ENCODE measurements at places on chromosomes 11 and 22.

DNA sequence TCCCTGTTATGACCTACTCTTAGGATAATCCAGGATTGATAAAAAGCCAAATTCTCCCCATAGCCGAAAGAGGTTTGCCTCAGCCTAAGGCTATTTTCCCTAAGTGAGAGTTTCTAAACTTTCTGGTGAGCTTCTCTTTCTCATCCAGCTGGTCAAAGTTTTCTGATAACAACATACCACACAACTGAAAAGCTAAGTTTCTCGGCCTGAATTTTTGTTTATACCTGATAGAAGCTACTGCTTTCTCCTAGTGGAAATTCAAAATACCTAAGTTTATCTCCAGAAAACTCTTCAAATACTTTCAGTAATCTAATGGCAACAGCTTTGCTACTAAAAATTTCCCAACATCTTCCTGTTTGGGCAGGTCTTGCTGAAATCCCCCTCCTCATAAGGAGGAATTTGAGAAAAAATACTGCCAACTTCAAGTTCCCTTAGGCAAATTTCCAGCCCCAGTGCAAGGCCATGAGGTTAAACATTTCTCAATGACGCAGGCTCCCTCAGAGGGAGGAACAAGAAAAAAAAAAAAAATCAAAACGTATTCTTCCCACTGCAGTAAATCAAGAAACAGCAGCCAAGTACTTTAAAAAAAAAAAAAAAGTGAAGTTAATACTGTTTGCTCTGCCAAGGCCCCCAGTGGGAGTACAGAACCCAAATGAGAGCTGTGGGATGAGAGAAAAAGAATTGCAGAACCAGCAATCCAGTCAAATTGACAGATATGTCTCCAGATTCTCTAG is 127.0 kb downstream of the MRTFA start:
- no peak for DNase-seq

- no peak for DNase-seq
Measured at GRCh38 chr11:61067782-61068446, 34.4 kb upstream of the CD5 start.

DNA sequence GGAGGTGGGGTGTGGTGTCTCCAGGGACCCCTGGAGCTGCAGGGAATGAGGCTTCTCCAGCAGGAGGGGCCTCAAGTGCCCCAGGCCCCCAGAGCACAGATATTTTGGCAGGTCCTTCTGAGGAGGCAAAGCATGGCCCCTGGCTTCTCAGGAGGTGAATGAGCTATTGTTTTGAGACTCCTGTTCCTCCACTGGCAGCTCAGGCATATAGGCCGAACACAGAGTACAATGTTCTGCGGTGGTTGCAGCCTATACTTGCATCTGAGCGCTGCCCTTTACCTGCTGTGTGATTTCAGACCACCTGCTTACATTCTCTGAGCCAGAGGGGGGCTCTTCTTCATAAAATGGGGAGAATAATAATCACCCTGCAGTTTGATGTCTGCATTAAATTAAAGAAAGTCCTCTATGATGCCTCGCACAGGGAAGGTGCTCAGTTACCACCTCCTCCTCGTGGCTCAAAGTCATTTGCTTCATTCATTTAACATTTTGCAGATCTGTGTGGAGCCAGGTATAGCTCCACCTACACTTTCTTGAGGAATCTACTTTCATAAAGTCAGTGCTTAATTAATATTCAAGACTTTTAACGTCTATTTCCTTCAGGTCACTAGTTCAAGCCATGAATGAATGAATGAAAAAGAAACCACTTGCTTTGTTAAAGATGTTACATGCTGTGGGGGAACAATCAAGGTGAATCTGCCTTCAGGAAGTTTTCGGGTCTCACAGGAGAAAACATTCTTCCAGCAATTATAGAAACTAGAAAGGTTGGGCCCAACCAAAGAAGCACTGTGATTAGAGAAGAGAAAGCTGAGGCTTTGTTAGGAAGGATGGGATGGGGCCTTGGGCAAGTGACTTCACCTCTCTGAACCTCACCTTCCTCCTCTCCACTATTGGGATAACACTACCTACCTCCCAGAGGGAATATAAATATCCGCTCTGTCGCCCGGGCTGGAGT is 68.4 kb downstream of the ADAMTS15 start:
- DNase-seq: no peak

- no peak for DNase-seq
Measured at GRCh38 chr11:45537614-45538013, 127.8 kb downstream of the CHST1 start.

DNA sequence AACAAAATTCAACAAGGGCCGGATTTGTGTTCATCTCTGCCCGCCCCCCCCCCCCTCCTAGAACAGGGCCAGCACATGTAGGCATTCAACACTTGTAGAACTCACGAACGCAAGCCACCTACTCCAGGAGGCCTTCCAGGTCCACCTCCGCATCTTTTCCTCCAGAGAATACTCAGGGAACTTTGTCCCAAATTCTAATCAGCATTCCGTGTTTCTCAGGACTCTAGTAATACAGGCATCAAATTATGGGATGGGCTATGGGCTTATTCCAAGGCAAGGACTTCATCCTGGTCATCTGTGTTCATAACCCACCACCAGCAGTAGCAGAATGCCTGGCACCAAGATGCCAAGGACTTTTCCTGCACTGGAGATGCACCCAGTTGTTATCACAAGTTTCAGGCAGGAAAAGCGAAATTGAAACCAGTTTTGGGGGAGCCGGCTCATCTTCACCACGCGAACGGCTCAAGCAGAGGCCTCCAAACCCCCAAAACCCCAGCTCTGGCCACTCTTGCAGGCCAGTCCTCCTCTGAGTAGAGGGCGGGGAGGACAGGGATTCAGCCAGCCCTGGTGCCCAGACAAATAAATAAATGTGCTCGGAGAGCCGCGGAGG is 462 bp downstream of the UBE2L6 start:
- DNase-seq: no peak

DNA sequence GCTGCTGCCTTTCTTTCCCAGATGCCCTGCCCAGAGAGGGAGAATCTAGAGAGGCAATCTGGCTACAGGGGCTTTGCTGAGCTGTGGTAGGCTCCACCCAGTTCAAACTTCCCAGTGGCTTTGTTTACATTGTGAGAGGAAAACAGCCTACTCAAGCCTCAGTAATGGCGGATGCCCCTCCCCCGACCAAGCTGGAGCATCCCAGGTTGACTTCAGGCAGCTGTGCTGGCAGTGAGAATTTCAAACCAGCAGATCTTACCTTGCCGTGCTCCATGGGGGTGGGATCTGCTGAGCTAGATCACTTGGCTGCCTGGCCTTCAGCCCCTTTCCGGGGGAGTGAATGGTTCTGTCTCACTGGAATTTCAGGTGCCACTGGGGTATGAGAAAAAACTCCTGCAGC is 12.2 kb downstream of the BDNF start:
- no peak for DNase-seq

GRCh38 chr11:117966908-117967307 is 19.3 kb upstream of the IL10RA start:
- DNase-seq: no peak

- no peak for DNase-seq
Measured at GRCh38 chr11:57409321-57410100, 17.4 kb downstream of the SLC43A3 start.

- DNase-seq: no peak
Measured at GRCh38 chr11:115145324-115145723, 358.9 kb downstream of the CADM1 start.

- DNase-seq: no peak
Measured at GRCh38 chr22:27475548-27475897, 326.0 kb downstream of the MN1 start.

- no peak for DNase-seq
Measured at GRCh38 chr11:126990716-126991480, 9.7 kb downstream of the KIRREL3 start.

DNA sequence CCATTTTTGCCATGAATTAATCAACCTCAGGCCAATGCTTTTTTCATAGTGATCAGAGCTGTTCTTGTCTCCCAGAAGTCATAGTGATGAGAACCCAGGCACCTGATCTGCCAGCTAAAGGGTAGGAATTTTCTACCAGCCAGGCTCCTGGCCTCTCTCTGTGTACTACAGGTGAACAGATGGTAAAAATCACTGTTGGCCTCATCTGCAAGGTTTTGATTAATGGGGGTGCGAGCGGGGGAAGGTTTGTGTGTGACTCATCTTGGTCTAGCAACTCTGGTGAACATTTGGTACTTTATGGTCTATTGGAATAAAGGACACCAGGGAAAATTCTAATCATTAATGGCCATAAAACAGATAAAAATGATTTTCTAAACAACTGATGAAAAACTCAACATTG is 14.4 kb upstream of the APOL4 start:
- DNase-seq: no peak

- no peak for DNase-seq
Measured at GRCh38 chr11:23953951-23954710, 542.7 kb upstream of the LUZP2 start.

- DNase-seq: no peak
Measured at GRCh38 chr11:61416941-61417340, 12.8 kb downstream of the CPSF7 start.

- no peak for DNase-seq
Measured at GRCh38 chr22:29211066-29211465, 5.4 kb downstream of the EMID1 start.

GRCh38 chr11:36347384-36347906 is 51.4 kb downstream of the PRR5L start:
- no peak for DNase-seq

DNA sequence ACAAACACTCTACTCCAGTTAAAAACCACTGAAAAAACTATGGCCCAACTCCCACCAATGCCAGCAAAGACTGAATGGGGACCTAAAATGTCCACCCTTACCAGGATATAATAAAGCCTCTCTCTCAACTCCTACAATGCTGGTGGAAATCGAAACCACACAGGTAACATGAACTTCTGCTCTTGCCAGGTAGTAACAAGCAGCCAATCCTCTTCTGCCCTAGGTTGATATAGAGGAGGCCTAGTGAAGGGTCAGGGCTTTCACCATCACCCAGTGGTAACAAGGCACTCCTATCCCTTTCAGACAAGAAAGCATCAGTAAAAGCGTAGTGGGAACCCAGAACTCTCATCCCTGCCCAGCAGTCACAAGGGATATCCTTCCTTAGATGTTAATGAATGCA is 22.6 kb downstream of the DCUN1D5 start:
- no peak for DNase-seq

DNA sequence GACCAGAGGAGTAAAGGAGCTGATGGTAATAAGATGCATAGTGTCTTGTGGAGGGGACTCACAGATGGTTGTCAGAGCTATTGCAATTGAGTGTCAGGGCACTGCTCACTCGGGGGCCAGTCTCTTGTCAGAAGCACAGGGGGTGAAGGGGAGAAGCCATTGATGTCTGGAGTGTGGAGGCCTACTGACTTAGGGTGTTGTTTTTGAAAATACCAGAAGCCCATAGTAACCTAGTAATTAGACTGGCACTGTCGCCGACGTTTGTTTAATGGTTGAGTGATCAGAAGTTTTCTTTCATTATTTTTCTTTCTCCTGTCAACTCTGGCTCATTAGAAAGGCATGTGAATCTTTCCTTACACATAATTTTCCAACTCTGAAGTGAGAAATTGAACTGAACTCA is 151.6 kb upstream of the TENM4 start:
- no peak for DNase-seq

DNA sequence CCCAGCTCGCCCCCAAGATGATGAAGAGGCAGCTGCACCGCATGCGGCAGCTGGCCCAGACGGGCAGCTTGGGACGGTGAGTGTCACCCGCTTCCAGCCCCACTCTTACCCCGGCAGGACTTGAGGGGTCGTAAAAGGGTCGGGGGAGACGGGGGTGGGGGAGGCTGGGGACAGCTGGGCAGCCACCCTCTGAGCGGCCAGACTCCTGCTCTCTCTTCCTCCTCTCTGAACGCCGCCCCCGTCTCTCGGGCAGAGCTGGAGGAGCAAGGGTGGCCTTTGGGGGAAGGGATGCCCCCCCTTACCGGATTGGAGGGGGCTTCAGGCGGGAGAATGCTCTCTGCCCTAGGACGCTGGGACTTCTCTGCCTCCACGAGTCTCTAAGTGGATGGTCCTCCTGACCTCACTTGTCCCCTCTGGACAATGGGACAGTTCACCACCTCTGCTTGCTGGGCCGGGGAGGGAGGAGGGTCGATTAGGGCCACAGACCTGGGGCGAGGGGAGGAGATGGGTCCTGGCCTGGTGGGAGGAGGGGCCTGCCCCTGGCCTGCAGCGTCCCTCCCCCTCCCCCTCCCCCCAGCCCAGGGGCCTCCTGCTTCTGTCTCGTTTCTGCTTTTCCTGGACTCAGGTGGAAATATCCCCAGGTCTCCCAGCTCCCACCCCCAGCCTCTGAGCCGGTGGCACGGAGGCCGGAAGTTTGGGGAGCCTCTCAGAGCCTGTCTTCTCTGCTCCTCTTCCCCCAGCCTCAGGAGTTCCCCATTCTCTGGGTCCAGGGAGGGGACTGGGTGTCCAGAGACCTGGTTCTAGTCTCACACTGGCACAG is 512 bp downstream of the SH3BP1 start:
- DNase-seq: no peak

DNA sequence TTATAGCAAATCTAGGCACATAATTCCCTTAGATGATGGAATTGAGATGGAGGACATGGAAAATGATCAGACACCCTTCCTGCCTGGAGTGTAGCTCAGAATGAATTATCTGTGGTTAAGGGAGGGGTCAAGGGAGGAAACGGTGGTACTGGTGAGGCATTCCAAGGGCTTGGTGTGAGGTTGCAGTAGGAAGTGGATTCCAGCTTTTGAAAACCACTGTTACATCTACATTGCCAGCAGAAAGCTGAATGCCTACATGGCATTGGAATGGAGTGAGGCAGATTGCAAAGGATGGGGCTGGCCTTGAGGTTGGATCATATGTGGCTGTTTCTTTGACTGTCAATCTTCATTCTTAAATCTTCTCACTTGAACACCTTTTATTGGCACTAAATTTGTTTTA is 684.4 kb downstream of the NTM start:
- DNase-seq: peak; percentile 52

GRCh38 chr11:134515081-134515960 is 103.3 kb upstream of the B3GAT1 start:
- no peak for DNase-seq

DNA sequence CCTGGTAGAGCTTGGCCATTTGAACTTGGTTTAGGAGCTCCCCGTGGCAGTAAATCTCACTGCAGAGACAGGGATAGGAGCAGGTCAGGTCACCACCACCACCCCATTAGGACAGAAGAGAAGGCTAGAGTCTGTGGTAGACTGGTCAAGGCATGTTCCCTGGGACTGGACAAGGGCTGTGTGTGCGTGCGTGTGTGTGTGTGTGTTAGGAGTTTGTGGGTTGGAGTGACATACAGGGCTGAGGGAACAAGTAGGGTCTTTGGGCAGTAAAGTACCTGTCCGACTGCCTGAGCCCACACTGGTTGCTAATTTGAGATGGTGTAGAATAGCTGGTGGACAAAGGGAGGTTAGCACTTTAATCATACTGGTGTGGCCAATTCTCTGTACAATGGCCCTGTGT is 16.1 kb downstream of the TREH start:
- DNase-seq: no peak

GRCh38 chr11:41256041-41256440 is 203.4 kb downstream of the LRRC4C start:
- no peak for DNase-seq

- DNase-seq: no peak
Measured at GRCh38 chr22:27705408-27706080, 96.0 kb downstream of the MN1 start.

Measured in H54 (cell line).